ENCODE measurements at places on chromosomes 12 and 14.

DNA sequence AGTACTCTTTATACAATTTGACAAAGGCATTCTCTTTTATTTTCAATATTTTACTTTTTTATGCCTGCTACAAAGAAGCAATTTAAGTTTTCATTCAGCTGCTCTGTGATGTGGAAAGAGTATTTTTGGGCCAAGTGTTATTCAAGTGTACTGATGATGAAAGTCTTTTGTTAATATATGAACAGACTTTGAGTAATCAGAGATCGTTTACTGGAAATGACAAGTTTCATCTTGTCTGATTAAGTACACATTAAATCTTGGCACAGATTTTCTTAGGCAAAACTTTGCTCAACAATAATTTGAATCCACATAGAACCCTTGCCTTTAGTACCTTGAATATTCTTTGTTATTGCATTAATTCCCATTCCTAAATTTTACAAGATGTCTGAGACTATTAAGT, 13.3 kb upstream of the PZP start:
- DNase-seq = no peak

- no peak for DNase-seq
These were observed 84.5 kb downstream of the SSPN start for GRCh38 chr12:26279908-26280307.

DNA sequence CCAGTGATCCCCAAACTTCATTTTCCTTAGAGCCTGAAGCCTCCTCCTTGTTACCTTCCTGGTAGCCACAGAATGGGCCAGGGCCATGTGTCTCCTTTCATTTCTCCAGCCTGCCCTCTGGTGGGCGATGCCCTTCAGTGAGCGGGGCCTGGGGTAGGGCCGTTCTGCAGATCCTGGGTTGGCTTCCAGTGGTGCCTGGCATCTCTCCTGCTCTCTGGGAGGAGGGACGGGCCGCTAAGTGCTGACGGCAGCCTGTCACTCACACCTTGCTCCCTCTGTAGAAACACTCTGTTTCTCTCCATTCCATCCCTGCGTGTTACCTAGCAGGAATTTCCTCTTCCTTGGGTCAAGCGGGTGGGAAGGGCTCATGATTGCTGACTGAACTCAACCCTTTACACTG, 232.1 kb downstream of the CACNA1C start:
- DNase-seq = peak; percentile 85

DNA sequence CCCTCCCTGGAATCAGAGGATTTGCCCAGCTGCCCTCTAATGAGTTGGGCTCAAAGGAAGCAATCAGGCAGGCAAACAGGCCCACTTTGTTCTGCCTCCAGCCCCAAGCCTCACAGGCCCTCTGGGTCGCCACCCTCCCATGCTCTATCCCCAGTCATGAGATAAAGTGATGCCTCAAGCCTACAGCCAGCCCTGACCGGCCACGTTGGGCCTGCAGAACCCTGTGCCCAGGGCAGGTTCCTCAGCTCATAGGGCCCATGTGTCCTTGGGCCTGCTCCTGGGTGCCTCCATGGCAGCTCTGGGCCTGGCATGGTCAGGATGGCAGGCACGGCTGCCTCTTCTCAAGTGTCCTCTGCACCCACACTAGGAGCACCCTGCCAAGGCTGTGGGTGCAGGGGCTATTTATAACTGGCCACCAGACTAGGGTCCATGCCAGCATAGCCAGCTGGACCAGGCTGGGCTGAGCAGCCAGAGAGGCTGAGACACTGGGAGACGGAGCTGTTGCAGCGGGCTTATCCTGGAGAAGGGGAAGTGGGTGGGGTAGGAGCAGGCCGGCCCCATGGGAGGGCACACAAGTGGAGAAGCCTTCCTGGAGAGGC, 20.2 kb downstream of the HDAC7 start:
- no peak for DNase-seq

GRCh38 chr14:59044707-59045106, 143.8 kb upstream of the DAAM1 start:
- no peak for DNase-seq

DNA sequence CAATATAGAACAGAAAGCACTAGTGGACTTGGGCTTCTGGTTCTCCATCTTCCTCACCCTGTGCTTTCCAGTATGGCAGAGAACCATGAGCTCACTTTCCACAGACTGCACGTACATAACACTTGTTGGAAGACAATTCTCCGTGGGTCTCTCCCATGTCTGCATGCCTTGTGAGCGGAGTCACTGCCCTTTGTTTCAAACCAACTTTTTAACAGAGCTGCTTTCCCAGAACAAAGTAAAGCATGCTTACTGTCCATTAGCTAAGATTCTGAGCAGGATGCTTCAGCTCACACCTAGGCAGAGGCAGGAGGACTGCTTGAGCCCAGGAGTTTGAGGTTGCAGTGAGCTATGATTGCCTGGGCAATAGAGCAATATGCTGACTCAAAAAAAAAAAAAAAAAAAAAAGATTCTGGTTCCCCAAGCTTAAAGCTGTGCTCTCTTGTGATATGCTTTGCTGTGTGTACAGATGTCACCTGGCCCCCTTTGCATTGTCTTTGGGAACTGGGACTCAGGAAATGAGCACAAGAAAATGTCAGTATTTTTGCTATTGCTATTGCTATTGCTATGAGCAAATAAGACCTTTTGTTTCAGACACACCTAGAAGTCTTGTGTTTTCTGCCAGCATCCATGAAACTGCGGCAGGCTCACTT, 54.6 kb upstream of the PTGR2 start:
- DNase-seq = no peak

- DNase-seq = no peak
These were observed 297.2 kb downstream of the ITPR2 start for GRCh38 chr12:26535826-26536225.

DNA sequence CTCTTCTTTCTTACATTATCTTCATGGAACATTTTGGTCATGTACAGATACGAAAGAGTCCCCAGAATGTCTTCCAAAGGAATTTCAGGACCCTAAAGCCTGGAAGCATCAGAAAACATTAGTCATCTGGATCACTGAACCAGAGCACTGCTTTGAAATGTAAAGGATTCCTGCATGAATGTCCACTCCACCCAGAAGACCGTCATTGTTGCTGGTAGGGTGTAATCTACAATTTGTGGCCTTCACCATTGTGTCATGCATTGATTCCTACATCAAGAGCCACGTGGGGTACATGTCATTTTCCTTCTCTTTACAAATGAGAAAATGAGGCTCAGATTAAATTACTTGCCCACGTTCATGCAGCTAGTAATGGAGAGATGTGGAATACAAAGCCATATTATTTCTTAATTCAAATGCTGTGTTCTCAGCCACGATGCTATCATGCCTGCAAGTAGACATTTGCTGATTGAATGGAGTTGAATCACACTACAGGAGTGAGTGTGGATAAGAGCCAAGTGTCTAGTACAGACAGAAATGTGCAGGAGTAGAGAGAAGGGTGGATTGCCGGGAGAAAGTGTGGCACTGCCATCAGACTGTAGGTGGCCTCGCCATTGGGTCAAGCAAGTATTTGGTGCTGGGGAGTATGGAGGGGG, 231.2 kb downstream of the C12orf75 start:
- no peak for DNase-seq

GRCh38 chr14:29805415-29806123, 122.1 kb downstream of the PRKD1 start:
- DNase-seq = no peak

GRCh38 chr12:67747869-67748742, 99.6 kb downstream of the DYRK2 start:
- no peak for DNase-seq

GRCh38 chr12:82650627-82651337, 35.9 kb upstream of the TMTC2 start:
- DNase-seq = no peak

DNA sequence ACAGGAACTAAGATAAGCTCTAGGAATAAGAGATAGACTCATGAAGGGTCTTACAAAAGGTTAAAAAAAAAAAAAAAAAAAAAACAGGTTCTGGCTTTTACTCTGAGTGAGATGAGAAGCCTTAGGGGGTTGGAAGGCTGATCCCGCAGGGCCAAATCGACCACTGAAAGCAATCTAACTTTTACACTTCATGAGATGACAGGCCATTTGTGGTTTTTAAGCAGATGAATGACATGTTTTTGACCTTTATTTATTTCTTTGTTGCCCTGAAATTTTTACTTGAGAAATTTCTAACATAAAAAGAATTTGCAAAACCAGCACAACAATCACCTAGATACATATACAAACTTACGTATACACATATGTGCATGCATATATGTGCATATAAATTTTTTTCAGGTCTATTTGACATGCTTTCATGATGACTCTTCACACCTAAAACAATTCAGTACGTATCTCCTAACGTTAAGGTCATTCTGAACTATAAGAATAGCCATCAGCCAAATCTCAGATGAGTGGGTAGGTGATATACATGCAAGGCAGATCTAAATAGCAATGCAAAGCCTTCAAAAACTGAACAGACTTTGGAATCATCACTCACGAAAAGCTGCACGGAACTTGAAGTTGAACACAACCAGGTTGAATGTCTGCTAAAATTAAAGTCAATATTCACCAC, 87.0 kb downstream of the R3HDM2 start:
- no peak for DNase-seq

- DNase-seq = no peak
These were observed 138.6 kb downstream of the TPH2 start for GRCh38 chr12:72077111-72077820.

GRCh38 chr12:52604859-52605258, 3.6 kb upstream of the KRT72 start:
- no peak for DNase-seq

DNA sequence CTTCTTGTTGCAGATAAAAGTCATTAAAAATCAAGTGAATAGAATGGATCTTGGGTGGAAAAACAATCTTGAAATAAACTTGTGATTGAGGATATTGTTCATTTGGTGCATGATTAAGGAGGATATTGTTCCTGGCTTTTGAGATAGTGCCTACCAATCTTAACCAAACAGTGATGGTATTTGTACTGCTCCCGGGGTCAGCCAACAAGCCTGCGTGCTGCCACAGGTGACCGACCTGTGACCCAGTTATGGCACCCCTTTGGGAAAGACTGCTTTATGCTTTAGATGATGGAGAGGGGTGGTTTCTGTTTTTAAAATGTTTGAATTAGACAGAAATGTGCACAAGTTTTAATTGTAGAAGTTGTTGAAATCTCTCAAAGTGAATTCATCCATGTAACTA, 41.6 kb downstream of the SUDS3 start:
- no peak for DNase-seq

DNA sequence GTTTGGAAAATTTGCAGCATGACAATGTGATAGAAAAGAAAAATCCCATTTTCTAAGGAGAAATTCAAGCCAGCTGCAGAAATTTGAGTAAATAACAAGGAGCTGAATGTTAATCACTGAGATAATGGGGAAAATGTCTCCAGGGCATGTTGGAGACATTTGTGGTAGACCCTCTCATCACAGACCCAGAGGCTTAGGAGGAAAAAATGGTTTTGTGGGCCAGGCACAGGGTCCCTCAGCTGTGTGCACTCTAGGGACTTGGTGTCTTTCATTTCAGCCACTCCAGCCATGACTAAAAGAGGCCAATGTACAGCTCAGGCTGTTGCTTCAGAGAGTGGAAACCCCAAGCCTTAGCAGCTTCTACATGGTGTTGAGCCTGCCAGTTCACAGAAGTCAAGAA, 111.4 kb upstream of the SYT10 start:
- DNase-seq = no peak

DNA sequence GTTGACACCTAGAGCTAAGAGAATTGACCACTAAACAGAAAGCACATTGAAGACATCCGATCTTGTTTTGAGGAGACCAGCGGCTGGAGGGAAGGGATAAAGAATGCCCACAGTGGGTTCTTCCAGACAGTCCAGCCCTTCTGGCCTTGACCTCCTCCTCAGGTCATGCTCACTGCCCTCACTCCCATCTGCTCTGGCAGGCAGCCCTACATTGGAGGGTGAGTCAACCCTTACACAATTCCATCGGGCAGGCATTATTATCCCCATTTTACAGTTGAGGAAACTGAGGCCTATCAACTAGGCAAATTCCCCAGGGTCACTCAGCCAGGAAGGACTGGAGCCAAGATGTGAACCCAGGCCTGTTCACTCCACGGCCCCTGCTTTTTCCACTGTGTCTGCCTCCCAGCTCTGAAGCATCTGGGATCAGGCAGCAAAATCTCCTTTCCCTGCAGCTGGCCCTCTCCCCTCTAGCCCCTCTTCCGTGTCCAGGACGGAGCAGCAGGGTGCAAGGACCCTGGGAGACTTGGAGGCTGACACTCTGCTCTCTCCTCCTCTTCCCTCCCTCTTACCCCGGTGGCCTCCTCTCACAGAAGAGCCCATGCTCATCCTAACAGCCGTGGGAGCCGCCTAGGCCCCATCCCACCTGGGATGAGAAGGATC, 5.3 kb downstream of the SCNN1A start:
- no peak for DNase-seq

- no peak for DNase-seq
These were observed 652 bp upstream of the LRCOL1 start for GRCh38 chr12:132610866-132611602.

- peak; percentile 84 for DNase-seq
These were observed 12.4 kb upstream of the SMUG1 start for GRCh38 chr12:54201001-54201794.

DNA sequence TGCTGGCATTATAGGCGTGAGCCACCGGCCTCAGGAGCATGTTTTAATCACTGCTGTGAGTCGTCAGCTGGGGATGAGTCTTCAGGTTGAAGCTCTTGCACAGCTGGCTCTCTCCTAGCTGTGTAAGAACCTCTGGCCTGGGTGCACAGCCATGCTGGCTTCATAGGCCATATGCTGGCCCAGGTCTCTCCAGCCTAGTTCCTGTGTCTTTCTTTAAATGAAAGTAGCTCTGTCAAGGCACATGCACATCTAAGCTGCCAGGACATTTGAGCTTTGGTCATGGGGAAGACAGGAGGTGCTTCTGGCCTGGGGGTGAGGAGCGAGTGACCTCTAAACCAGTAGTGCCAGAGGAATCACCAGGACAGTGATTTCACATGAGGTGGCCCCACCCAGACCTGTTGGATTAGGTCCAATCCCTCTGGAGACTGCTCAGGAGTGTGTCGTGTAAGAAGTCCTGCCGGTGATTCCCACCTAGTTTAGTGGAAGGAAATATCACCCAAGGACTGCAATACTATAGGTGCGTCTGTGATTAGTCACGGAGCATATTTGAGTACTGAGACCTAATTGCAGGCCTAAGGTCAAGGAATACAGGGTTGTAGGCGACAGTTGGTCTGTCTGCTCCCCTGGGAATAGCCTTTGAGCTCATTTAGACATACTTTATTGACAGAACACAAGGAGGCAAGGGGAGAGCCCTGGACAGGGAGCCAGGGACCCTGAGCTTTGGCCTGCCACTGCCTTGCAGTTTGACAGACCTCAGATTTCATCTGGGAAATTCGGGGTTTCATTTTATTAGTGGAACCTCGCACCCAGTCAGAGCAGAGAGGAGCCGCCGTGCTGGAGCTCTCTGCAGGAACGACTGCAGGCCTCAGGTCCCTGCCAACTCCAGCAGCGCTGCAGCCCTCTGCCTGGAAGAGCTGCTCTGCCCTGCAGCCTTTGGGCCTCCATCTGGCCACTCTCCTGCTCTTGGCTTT, 67.0 kb downstream of the ANKRD9 start:
- DNase-seq = no peak

GRCh38 chr14:104712881-104713734, 10.9 kb upstream of the ADSS1 start:
- DNase-seq = no peak

GRCh38 chr12:82407481-82407880, 49.2 kb downstream of the METTL25 start:
- no peak for DNase-seq

- no peak for DNase-seq
These were observed 52.6 kb upstream of the BICD1 start for GRCh38 chr12:32053881-32054624.

GRCh38 chr14:84042992-84043391, 1487.0 kb upstream of the FLRT2 start:
- no peak for DNase-seq

Data from right forelimb (tissue), 1 donor.